ENCODE measurements at places on chromosomes 1 and 21. TPM values are rescaled to one million over a fixed set of nuclear protein-coding genes. Genes with fewer than 3 reads are reported as not detected.

Gene CDCP2
- total RNA-seq, result not detected

Gene CCNL2
- 111 TPM for total RNA-seq

Gene CD247
- 0.25 TPM for total RNA-seq

Gene USF1
- total RNA-seq, result 41.6 TPM

Gene CAPZA1
- total RNA-seq, result 183 TPM

Gene KCNQ4
- 1.3 TPM for total RNA-seq

Gene CGN
- total RNA-seq, result 5.2 TPM

Gene TTC3
- 134 TPM for total RNA-seq

Gene TSPAN1
- 10.3 TPM for total RNA-seq

Gene NPHP4
- 9.9 TPM for total RNA-seq

Gene IL22RA1
- under 0.01 TPM for total RNA-seq

Gene SPATA46
- total RNA-seq, result not detected

Data from mesangial cell (primary cell).